ENCODE measurements at places on chromosomes 5 and 9. TPM values are rescaled to one million over a fixed set of nuclear protein-coding genes. Genes with fewer than 3 reads are reported as not detected.

DNA sequence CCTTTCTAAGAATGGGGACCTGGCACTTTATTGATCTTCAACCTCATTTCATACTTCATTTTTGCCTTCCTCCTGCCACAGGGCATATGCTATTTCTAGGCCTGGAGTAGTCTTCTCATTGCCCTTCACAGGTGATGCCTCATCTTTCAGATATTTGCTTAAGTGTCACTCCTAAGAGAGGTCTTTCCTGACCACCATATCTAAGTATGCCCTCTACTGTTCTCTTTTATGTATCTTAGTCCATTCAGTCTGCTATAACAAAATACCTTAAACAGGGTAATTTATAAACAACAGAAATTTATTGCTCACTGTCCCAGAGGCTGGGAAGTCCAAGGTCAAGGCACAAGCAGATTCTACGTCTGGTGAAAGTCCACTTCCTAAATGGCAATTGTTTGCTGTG lies 99.1 kb downstream of the ADAMTS6 start:
- H3K27ac ChIP-seq: no peak overlapping the region
- H3K4me3 ChIP-seq: no peak overlapping the region
- no peak for DNase-seq
- H3K4me1 ChIP-seq: no peaks in the 10 kb centered on the region
- no peaks in the 10 kb centered on the region for H3K27me3 ChIP-seq

DNA sequence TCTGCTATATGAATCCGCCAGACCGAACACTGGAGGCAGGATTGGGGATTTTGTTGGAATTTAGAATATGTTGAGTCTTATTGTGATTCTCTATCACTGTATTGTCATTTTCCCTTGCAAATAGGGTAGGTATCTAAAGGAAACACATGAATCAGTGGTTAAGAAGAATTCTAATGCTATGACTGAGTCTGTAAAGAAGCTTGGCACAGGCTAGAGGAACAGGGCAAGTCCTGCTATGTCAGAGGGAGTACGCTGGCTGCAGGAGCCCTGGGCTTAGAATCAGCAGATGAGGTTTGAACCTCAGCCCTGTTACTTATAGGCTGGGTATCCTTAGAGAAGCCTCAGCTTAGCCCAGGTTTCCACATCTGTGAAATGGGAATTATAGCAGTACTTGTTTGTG lies 198.1 kb downstream of the NR3C1 start:
- peaks cover 1% of the 10 kb centered on the region for H3K36me3 ChIP-seq
- H3K27me3 ChIP-seq: no peaks in the 10 kb centered on the region
- H3K27ac ChIP-seq: no peak overlapping the region

GRCh38 chr9:4126996-4127395 lies 172.9 kb downstream of the GLIS3 start:
- DNase-seq: no peak
- H3K27ac ChIP-seq: no peak overlapping the region
- H3K4me1 ChIP-seq: peaks cover 13% of the 10 kb centered on the region
- H3K36me3 ChIP-seq: no peaks in the 10 kb centered on the region

DNA sequence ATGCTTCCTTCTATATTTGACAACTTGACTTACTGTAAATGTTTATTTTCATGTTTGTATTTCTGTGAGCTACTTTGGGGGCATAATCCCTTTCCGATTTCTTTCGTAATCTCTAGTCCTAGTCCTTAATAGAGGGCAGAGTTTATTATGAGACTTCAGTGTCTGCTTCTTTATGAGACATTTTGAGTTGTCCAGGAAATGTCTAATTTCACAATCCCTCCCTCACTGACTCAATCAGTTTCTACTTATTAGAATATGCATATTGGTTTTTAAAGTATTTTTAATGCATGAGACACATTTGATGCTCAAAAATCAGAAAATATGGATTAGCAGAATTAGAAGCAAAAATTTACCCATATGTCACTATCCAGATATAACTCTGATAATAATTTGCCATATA lies 160.9 kb downstream of the FOCAD start:
- H3K36me3 ChIP-seq: no peaks in the 10 kb centered on the region
- DNase-seq: no peak
- no peak overlapping the region for H3K4me3 ChIP-seq

DNA sequence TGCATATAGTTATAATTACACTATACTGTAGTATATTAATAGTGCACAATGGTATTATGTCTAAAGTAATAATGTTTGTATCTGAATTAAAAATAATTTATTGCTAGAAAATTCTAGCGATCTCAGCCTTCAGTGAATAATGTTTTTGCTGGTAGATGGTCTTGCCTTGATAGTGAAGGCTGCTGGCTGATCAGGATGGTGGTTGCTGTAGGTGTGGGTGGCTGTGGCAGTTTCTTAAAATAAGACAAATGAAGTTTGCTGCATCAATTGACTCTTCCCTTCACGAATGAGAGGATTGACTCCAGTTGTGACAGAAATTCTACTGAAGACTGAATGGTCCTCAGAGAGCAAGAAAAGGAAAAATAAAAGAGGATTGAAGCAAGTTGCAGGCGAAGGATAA lies 19.7 kb upstream of the LRRC70 start:
- no peaks in the 10 kb centered on the region for H3K27me3 ChIP-seq
- H3K36me3 ChIP-seq: no peaks in the 10 kb centered on the region
- no peak overlapping the region for H3K4me3 ChIP-seq
- no peak for DNase-seq
- no peak overlapping the region for H3K27ac ChIP-seq

PCAT7 gene
- total RNA-seq: 10.4 TPM

Measured in Caco-2 (cell line).